Mucosa of gallbladder (tissue), 1 donor: ENCODE measurements at places on chromosomes 6 and 20. TPM values are rescaled to one million over a fixed set of nuclear protein-coding genes. Genes with fewer than 3 reads are reported as not detected.

Gene USP49
- 3.3 TPM for total RNA-seq

Gene SNX9
- total RNA-seq, result 56.7 TPM

Gene SPATS1
- total RNA-seq, result not detected

Gene SLC17A2
- total RNA-seq, result not detected

Gene GJA10
- not detected for total RNA-seq

- DNase-seq, result no peak
Measured at GRCh38 chr6:322259-322930, 30.1 kb downstream of the DUSP22 start.

- no peak for DNase-seq
Measured at GRCh38 chr20:57688864-57689263, 21.0 kb downstream of the PMEPA1 start.

GRCh38 chr20:19688031-19688806, 69.8 kb upstream of the RIN2 start:
- peak; percentile 68 for DNase-seq

- DNase-seq, result no peak
Measured at GRCh38 chr6:134000443-134000842, 47.4 kb downstream of the TBPL1 start.

DNA sequence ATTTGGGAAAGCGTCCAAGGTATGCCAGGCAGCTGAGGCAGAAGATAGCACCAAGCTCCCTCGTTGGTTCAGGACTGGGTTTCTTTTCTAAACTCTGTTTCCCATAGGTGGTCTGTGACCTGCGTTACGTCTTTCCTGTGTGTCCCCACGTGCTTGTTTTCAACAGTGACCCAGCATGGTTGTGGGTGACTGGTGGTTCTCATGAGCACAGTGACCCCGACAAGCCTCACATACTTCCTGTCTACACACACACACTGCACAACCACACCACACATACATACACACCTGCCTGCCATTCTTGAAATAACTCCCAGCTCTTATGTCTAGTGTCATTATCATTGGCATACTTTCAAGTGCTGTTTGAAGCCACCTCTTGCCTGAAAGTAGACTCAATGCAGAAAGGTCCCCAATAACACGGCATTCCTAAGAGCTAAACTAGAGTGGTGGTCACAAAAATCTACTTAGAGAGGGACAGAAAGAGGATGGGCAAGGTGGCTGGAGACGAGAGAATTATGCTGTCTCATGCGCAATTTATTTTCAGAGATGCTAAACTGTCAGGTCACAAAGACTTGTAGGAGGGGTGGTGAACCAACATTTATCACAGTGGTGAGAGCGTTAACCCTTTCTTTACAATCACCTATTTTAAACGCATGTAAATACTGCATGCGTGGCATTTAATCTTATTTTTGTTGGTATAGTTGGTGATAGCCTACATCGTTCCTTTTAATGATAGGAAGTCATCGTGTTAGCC, 66.7 kb downstream of the GCNT2 start:
- DNase-seq, result no peak

DNA sequence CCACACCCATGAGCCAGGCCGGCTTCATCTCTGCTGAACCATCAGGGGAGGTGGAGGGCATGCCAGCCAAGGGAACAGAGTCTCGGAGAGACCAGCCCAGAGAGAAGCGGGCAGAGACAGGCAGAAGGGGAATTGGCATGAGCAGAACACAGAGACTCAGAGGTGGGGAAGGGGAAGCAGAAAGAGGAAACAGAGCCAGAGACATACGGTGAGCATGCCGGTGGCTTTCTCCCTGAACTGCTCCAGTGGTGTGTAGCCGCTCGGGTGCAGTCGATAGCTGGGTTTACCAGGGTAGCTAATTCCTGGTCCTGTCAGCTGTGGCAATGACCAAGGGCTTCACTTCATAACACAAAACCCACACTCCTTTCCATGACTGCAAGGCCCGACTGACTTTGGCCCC, 83.6 kb upstream of the CCDC167 start:
- DNase-seq, result no peak

GRCh38 chr6:161748535-161749416, 474.9 kb upstream of the AGPAT4 start:
- DNase-seq, result peak; percentile 30

DNA sequence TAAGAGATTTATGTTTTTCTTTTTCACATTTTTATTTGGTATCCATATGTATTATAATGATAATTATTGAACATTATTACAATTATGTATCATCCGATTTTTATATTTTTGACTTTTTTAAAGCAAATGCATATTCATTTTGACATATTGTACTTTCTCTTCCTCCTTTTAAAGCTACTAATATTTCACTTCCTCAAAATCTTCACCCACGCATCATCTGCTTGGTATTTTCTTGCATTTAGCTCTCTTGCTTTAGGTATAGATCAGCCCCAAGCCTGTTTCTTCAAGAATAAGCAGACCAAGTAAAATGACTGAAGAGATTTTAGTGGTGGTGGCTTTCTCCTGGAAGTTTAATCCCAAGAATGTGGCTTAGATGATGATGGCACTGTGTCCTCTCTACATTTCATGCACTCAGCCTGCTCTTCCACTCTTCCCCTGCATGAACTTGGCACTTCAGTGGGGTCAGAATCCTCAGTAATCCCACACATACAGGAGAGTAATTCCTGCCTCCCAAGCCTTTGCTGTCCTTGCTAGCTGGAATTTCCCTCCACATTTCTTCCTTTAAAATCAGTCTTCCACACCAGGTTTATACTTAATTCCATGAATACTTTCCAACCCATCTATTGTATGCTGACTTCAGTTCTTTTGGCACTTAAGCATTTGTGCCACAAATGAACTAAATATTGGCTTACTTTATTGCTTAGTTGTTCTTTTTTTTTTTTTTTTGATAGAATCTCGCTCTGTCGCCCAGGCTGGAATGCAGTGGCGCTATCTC, 8.2 kb downstream of the NCOA7 start:
- DNase-seq, result no peak

DNA sequence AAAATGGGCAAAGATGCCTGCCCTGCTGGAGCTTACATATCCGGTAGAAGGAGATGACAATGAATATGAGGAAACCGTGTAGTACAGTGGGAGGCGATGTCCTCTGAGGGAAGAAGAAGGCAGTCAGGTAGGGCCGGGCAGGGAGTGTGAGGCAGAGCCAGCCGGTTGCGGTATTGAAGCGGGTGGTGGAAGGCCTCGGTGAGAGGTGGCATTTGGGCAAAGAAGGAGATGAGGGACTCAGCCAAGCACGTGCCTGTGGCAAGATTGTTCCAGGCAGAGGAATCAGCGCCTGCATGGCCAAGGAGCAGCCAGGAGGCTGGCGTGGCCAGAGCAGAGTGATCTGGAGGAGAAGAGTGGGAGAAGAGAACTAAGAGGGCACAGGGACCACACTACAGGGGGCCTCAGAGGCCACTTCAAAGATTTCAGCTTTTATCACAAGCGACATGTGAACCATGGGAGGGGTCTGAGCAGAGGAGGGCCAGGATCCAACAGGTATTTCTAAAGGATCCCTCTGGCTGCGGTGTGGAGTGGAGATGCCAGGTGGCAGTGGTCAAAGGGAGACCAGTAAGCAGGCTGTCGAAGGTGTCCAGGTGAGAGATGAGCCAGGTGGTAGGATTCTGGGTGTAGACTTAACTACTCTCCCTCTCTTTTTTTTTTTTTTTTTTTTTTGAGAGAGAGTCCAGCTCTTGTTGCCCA, 13.8 kb downstream of the MDFI start:
- DNase-seq, result no peak

- DNase-seq, result peak; percentile 79
Measured at GRCh38 chr6:156564127-156564806, 212.9 kb upstream of the ARID1B start.

- no peak for DNase-seq
Measured at GRCh38 chr20:55038684-55039083, 563.3 kb downstream of the DOK5 start.

DNA sequence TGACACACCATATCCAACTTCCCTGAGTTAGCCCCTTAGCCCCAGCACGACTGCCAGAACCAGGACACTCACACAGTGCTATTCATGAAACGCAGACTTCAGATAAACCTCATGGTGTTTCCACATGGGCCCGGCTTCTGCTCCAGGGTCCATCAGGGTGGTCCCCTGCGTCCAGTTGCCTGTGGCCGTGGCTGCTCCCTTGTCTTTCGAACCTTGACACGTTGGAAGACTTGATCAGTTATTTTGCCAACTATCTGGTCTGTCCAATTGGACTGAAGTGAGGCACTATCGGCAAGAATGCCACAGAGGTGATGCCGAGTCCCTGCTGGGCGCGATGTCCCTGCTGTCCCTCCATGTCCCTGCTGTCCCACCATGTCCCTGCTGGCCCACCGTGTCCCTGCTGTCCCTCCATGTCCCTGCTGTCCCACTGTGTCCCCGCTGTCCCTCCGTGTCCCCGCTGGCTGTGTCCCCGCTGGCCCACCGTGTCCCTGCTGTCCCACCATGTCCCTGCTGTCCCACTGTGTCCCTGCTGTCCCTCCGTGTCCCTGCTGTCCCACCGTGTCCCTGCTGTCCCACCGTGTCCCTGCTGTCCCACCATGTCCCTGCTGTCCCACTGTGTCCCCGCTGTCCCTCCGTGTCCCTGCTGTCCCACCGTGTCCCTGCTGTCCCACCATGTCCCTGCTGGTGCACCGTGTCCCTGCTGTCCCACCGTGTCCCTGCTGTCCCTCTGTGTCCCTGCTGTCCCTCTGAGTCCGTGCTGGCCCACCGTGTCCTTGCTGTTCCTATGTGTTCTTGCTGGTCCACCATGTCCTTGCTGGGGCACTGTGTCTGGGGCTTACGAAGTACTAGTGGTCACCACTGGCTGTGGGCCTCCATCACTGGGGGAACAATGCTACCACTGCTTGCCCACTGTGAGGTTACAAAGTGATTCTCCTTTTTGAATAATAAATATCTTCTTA, 251.4 kb downstream of the DLL1 start:
- DNase-seq, result no peak
